LHCN-M2 (cell line): ENCODE measurements at places on chromosomes 12 and 14. TPM values are rescaled to one million over a fixed set of nuclear protein-coding genes. Genes with fewer than 3 reads are reported as not detected.

Gene RFX4
- not detected in 2 replicates for total RNA-seq

Gene SRRM4
- not detected in 2 replicates for total RNA-seq

Gene KRT72
- not detected in 2 replicates for total RNA-seq

Gene KLRG1
- total RNA-seq = 0.19 and 0.52 TPM in 2 replicates

Gene KRT6A
- total RNA-seq = not detected in 2 replicates

Gene TMEM233
- 2.2 and 2.6 TPM in 2 replicates for total RNA-seq

Gene CLEC4A
- total RNA-seq = 0.77 TPM in 1 of 2 replicates, not detected in the other

Gene MLH3
- total RNA-seq = 20.5 and 20.7 TPM in 2 replicates

Gene TRIM9
- 4.4 and 10.3 TPM in 2 replicates for total RNA-seq

Gene KRT71
- not detected in 2 replicates for total RNA-seq

Gene ARHGDIB
- 16.0 and 16.8 TPM in 2 replicates for total RNA-seq

Gene IFT81
- 15.5 and 16.9 TPM in 2 replicates for total RNA-seq

Gene MTRFR
- total RNA-seq = 6.6 and 9.2 TPM in 2 replicates

Gene OVCH1
- total RNA-seq = 0.11 and 0.38 TPM in 2 replicates

Gene C12orf50
- not detected in 2 replicates for total RNA-seq

Gene NPFF
- not detected in 2 replicates for total RNA-seq

Gene CLEC1B
- not detected in 2 replicates for total RNA-seq

Gene ABCC9
- 0.23 and 0.26 TPM in 2 replicates for total RNA-seq

Gene KRT74
- not detected in 2 replicates for total RNA-seq

Gene TBX5
- not detected in 2 replicates for total RNA-seq

Gene TSPAN8
- total RNA-seq = 0.29 TPM in 1 of 2 replicates, not detected in the other

Gene IL22
- not detected in 2 replicates for total RNA-seq

Gene IL23A
- 0.29 TPM in 1 of 2 replicates, not detected in the other for total RNA-seq

Gene DHRS2
- 1.0 and 2.4 TPM in 2 replicates for total RNA-seq

Gene PIK3C2G
- total RNA-seq = not detected in 2 replicates

Gene GPR135
- 2.5 and 3.0 TPM in 2 replicates for total RNA-seq

Gene TMEM179
- total RNA-seq = not detected in 2 replicates

Gene DLST
- 66.7 and 71.6 TPM in 2 replicates for total RNA-seq

Gene KRT76
- not detected in 2 replicates for total RNA-seq

Gene MUCL1
- not detected in 2 replicates for total RNA-seq
